NCI-H526 (cell line): ENCODE measurements at places on chromosomes 6 and 20.
A peak's percentile ranks its signal among the peaks of the same experiment; 100 is the strongest.

DNA sequence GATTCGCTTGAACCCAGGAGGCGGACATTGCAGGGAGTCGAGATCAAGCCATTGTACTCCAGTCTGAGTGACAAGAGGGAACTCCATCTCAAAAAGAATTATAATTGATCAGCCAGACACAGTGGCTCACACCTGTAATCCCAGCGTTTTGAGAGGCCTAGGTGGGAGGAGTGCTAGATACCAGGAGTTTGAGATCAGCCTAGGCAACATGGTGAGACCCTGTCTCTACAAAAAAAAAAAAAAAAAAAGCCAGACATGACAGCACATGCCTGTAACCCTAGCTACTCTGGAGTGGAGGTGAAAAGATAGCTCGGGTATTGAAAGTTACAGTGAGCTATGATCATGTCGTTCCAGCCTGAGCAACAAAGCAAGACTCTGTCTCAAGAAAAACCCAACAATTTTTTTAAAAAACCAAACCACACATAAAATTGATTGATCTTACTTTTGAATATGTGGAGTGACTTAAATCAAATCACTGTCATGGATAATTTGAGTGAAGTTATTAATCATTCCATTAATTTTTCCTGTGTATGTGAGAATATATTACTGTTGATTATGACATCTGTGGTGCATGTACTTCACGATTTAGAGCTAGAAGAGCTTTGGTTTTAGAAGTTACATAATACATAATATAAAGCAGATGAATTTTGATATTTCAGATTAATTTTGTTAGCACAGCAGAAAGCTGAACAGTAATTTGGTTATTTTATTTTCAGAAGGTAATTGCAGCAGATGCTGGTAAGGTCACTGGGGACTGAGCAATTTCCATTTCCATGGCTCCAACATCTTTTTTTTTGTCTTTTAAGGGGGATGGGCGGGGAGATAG is 34.4 kb downstream of the NCOA7 start:
- DNase-seq: peak; percentile 12

DNA sequence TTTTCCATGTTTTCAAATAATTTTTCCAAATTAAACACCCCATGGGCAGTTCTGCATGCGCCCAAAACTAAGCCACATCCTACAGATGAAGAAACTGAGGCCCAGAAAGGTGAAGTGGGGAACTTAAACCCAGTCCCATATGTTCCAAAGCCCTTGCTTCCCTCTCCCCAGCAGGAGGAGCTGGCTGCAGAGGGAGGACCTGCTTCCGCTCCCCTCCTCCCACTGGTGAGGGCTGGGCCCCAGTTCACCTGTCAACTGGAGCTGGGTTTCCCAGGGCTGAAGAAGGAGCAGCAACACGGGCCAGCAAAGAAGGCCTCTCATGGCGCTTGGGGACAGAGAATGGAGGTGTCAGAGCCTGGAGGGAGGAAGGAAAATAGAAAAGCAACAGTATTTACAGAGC is 1.4 kb upstream of the RBPJL start:
- peak; percentile 33 for DNase-seq

DNA sequence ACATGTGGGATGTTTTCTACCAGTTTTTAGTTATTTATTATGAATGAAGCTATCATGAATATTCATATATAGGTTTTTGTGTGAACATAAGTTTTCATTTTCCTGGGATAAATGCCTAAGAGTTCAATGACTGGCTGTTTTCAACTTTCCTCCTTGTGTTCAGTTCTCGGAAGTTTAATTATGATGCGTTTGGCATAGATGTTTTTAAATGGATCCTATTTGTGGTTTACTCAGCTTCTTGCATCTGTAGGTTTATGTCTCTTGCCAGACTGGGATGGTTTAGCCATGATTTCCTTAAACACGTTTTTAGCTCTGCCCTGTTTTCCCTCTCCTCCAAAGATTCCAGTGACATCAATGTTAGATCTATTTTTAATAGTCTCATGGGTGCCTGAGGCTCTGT is 411.1 kb upstream of the CDH4 start:
- no peak for DNase-seq

GRCh38 chr6:132902901-132903300 is 88.5 kb downstream of the RPS12 start:
- DNase-seq: no peak

DNA sequence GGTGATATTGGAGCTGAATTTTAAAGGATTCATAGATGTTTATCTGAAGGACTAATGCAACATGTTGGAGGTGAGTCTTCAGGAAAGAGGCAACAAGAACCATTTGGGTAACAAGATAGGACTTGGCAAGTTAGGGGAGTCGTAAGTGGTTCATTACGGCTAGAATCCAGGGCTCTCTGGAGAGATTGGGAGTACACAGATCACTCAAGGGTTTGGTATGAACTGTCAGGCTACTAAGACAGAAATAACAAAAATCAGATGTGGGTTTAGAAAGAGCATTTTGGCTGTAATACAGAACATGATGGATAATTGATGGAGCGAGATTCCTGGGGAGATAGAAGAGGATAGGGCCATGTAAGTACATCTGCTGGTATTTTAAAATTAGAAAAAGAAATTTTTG is 86.3 kb upstream of the ESR1 start:
- DNase-seq: no peak

GRCh38 chr6:14271789-14272736 is 154.5 kb downstream of the CD83 start:
- no peak for DNase-seq

GRCh38 chr20:33445881-33446625 is 2.5 kb upstream of the SNTA1 start:
- no peak for DNase-seq

DNA sequence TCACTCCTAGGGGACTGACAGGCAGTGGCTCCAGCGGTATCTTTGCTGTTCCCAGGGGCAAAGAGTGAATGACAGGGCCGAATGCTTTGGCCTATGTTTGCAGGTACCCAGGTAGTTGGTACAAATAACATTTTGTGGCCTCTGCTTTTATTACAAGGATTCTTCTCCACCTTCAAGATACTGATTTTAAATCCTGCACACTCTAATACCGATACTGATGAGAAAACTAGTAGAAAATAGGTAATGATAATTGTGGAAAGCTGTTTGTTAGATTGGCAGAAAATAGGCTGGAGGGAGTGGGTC is 772 bp downstream of the HINT3 start:
- no peak for DNase-seq

- DNase-seq: peak; percentile 26
Measured at GRCh38 chr6:107707346-107708275, 116.5 kb downstream of the SCML4 start.

DNA sequence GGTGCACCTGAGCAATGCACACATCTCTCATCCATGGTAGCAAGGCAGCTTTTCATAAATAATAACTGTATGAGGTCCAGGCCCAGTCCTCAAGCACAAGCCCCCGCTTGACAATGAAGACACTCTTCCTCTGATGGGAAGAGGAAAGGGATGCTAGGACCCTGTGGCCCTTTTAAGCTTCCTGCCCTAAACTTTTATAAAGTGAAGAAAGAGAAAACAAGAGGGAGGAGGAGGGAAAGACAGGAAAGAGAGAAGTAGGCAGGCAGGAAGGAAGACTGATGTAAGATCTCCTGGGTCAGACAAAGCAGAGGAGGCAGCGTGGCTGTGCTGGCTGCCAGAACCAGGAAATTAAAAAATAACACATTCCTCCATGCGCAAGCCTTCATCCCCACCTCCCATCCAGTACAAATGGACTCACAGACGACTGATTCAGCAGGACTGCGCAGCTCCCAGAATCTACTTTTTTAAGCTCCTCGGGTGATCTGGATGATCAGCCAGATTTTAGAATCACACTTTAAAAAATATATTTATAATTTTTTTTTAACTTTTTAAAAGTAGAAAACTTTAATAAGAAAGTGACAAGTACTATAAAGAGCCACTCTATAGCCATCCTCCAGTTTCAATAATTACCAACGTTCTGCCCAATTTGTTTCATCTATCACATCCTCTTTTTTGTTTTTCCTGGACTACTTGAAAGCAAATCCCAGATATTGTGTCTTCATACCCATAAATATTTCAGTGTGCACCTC is 16.5 kb downstream of the TNFAIP3 start:
- no peak for DNase-seq

DNA sequence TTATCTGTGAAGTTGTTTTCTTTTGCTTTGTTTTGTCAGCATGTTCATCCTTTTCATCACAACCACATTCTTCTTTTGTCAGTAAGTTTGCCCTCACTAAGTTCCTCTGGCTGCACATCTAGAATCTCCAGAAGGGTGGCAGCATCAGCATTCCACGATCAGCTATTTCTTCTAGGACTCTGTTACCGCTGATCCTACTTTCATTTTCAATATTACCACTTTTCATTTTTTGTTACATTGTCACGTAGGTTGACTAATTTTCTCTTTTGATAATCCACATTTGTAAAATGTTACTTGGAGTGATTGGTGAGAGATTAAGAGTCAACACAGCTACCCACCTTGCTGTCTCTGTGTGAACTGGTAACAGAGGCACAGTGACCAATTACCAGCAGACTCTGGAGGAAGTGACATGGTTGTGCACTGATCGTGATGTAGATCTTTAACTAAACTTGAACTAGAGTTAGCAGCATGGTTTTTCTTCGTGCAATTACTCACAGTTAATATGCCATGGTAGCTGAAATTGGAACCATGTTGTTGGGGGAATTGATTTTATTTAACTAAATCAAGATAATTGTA is 307.9 kb upstream of the SLC35B3 start:
- DNase-seq: no peak

DNA sequence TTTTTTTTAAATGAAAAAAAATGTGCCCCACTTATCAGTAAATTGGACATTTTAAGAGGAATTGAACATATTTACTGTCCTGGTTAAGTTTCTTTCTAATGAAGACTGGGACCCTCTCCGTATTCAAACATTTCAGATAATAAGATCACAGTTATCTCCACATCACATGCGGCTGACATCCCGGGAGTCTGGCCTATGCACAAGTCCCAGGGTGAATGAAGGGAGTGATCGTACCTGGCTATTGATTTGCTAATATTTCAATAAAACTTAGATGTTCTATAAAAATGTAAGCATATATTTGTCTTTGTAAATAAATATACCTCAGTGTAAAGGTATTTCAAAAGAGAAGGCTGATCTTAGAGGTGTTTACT is 58.1 kb downstream of the FOXC1 start:
- no peak for DNase-seq

- DNase-seq: no peak
Measured at GRCh38 chr6:129492260-129492659, 217.7 kb downstream of the ARHGAP18 start.

DNA sequence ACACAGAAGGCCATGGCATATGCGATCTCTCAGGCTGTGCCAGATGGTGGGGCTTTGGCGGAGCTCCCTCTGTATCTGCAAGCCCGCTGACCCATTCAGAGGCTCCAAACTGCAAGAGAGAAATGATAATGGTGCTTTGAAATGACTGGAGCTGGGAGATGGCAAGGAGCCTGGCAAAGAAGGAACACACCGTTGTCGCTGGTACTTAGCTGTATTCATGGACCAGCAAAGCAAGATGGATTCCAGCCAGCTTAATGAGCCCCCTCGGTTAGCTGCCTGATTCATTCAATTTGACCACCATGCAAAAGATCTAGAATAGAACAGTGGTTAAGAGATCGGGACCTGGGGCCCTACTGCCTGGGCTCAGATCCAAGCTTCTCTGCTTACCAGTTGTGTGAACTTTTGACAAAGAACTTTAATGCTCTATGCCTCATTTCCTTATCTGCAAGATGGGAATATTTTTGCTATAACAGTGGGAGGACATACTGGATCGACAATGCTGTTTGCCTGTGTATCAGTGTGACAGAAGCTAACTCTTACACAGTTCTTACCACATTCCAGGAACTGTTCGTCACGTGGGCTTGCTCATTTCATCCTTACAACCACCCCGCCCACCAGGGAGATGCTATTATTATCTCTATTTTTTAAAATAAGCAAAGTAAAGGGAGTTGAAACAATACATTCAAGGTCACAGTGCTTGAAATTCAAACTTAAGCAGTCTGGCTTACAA is 317.8 kb upstream of the SULF2 start:
- DNase-seq: no peak

DNA sequence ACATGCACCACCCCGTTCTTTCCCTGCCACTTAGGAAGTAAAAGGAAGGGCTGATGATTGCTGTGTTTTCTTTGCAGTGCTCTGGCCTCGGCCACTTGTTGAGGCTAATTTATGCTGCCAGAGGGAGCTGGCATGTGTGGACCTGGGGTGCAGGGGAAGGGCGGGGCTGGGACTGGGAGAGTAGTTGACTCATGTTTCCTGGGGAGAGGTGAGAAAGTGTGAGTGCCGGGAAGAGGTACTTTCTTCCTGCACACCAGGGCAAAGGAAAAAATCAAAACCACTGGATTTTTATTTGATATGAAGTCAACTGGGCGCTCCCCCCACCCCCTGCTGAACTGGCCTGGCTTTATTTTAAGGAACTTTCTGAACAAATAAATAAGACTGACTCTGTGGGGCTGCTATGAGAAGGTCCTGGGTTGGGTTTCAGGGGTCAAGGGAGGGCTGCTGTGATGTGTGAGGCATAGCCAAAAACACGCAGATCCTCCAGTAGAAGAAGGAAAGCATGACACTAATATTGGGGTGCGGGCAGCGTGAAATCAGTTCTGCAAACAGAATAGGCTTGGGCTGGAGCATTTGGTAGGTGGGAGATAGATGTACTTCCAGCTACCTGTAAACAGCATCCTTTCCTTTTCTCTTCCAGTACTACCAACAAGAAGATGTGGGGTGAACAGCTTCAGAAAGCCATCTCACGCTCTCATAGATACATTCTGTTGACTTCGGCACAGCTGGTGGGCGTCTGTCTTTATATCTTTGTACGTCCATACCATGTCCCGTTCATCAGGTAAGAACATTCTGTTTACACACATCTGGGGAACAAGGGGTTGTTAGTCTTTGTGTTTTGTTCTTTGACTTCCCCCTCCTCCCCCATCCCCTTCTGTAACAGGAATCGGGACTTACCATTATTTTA is 87.5 kb downstream of the SYNJ2 start:
- no peak for DNase-seq

DNA sequence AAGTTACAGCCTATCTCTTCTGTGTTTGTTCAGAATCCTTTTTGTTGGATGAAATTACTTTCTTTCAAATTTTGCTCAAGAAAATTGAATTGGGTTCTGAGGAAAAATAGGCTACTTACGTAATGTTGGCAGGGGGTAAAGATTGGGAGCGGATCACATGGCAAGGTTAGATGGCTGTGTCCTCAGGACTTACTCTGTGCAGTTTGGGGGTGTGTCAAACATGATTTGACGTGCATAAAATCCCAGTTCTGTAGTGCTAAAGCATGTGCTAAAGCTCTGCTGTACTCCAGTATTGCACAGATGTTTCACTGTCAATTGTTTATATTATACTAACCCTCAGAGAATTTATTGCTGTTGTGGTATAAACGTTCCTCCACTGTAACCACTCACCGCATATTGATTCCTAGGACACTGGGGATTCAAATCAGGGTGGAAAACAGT is 2.6 kb downstream of the NT5E start:
- no peak for DNase-seq

- DNase-seq: no peak
Measured at GRCh38 chr20:38063911-38064530, 30.5 kb downstream of the RPRD1B start.

- no peak for DNase-seq
Measured at GRCh38 chr6:105178636-105179035, 1.2 kb downstream of the POPDC3 start.

GRCh38 chr20:57087102-57087501 is 179.3 kb downstream of the BMP7 start:
- peak; percentile 84 for DNase-seq
